Upper lobe of right lung (tissue), 1 donor: ENCODE measurements at places on chromosomes 12 and 14. TPM values are rescaled to one million over a fixed set of nuclear protein-coding genes. Genes with fewer than 3 reads are reported as not detected.

Gene GALNT8
- 0.67 TPM for total RNA-seq

Gene PLD4
- 3.1 TPM for total RNA-seq

Gene FAM222A
- total RNA-seq: 6.2 TPM

DNA sequence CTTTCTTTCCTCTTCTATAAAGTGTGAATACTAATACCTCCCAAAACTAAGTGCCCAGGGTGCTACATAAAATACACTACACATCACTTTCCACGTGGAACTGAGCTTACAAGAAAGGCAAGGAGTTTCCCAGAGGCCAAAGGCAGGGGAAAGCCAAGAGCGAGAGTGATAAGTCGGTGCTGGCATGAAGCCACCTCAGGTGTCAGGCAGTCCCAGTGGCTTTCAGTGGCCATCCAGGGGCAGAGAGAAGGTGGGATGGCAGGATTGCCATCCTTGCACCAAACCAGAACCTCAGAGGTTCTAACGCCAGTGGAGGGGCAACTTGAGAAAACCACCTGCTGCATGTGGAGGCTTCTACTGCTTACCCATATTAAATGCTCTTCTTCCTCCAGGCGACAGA is 79.7 kb upstream of the DIO3 start:
- no peak overlapping the region for H3K4me3 ChIP-seq
- no peak overlapping the region for H3K27ac ChIP-seq
- H3K36me3 ChIP-seq: no peaks in the 10 kb centered on the region
- H3K27me3 ChIP-seq: peaks cover 8% of the 10 kb centered on the region
- H3K4me1 ChIP-seq: peaks cover 7% of the 10 kb centered on the region
- peak; percentile 11 for DNase-seq

DNA sequence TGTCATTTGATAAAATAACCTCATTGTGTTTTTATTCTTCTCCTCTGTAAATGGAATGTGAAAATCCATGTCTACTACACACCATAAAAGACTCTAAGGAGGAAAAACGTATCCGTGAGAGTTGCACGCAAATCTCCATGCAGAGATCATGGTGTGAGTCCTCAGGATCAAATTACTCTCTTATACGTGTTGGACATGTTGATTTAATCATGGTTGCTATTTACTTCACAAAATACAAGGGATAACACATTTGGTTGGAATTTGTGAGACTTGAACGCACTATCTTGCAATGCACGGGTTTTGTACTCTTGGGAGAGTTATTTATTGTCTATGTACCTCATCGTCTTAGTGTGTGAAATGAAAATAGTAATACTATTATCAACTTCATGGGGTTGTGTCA is 128.0 kb upstream of the RASSF8 start:
- H3K27me3 ChIP-seq: no peaks in the 10 kb centered on the region
- H3K4me1 ChIP-seq: no peaks in the 10 kb centered on the region
- no peaks in the 10 kb centered on the region for H3K36me3 ChIP-seq
- H3K27ac ChIP-seq: no peak overlapping the region
- no peak overlapping the region for H3K4me3 ChIP-seq
- no peak for DNase-seq

- no peak for DNase-seq
Measured at GRCh38 chr14:101001311-101002069, 98.0 kb upstream of the RTL1 start.

- no peaks in the 10 kb centered on the region for H3K36me3 ChIP-seq
- peak overlapping the region; percentile 17 for H3K4me3 ChIP-seq
- H3K27ac ChIP-seq: peak overlapping the region; percentile 70
- H3K27me3 ChIP-seq: no peaks in the 10 kb centered on the region
- DNase-seq: no peak
Measured at GRCh38 chr12:12505544-12506495, 56.8 kb downstream of the DUSP16 start.

- no peak overlapping the region for H3K4me3 ChIP-seq
- H3K36me3 ChIP-seq: no peaks in the 10 kb centered on the region
- H3K4me1 ChIP-seq: peaks cover 46% of the 10 kb centered on the region
- no peaks in the 10 kb centered on the region for H3K27me3 ChIP-seq
- H3K27ac ChIP-seq: peak overlapping the region; percentile 97
- DNase-seq: no peak
Measured at GRCh38 chr12:47829584-47829983, 9.9 kb upstream of the HDAC7 start.
